ENCODE measurements at places on chromosomes 4 and X.

- DNase-seq, result no peak
Measured at GRCh38 chr4:139858436-139859205, 193.0 kb downstream of the MGST2 start.

DNA sequence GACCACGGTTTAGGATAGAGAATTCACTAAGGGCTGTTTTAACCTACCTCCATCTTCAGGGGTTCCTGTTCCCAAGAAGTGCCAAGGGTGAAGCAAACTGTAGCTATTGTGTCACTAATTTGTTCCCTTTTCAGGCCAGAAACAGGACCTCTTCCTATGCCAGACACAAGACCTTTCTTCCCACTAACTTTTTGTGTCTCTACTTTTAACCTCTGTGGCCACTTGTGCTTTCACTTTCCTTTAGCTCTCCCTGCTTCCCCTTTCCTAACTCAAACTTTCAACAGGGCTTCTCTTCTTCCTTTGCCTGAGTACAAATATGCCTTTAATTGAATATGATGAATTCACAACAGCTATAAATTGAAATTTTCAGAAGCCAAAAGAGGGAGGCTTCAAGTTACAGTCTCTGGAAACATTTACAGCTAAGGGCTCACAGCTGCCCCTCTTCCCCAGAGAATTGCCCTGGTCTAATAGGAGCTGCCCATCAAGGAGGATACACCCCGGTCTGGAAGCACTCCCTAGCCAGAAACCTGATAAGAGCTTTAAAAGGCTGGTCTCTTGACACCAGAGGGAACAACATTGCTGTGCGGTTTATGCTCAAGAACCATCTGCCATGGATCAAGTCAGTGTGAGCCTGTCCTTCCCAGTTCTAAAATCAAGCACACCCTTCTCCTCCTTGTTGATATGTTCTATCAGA lies 61.7 kb upstream of the PLS3 start:
- DNase-seq, result no peak

DNA sequence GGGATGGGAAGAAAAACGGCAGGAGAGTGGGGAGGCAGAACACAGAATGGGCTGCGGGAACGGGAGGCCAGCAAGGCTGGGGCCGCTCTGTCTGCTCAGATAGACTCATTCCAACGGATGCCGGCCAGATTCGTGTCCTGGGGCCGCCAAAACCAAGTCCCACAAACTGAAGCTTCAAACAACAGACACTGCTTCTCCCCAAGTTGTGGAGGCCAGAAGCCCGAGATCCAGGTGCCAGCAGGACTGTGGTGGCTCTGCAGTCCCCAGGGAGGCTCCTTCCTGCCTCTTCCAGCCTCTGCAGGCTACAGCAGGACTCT lies 100.6 kb downstream of the ADRA2C start:
- no peak for DNase-seq

GRCh38 chr4:142700531-142700930 lies 145.6 kb downstream of the INPP4B start:
- peak; percentile 62 for DNase-seq

DNA sequence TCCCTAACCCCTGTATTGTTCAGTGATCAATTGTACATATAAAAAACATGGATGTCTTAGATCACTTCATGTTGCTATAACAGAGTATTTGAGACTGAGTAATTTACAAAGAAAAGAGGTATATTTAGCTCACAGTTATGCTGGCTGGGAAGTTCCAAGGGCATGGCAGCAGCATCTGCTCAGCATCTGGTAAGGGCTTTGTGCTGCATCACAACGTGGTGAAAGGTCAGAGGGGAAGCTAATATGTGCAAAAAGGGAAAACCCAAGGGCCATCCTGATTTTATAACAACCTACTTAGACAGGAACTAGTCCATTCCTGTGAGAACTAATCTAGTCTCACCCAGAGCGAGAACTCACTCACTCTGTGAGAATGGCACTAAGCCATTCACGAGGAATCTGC lies 128.2 kb upstream of the OTUD4 start:
- no peak for DNase-seq

DNA sequence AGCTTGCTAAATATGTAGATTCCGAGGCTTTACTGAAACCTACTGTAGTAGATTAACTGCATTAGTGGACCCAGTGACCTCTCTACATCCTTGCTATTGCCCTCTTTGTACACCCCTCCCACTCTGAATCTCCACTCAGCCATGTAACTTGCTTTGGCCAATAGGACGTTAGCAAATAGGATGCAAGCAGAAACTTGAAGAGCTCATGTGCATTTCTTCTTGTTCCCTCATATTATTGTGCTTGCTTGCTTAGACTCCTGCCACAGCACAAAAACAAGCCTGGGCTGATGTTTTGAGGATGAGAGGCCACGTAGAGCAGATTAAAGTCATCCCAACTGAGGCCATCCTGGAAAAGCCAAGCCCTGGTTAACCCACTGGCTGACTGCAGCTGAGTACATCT lies 147.9 kb downstream of the HS6ST2 start:
- no peak for DNase-seq

GRCh38 chr4:170090352-170091052 lies 746 bp upstream of the AADAT start:
- DNase-seq, result no peak

- DNase-seq, result no peak
Measured at GRCh38 chr4:134471569-134471968, 270.0 kb upstream of the PABPC4L start.

GRCh38 chrX:97524997-97525396 lies 641.3 kb downstream of the RPA4 start:
- no peak for DNase-seq

DNA sequence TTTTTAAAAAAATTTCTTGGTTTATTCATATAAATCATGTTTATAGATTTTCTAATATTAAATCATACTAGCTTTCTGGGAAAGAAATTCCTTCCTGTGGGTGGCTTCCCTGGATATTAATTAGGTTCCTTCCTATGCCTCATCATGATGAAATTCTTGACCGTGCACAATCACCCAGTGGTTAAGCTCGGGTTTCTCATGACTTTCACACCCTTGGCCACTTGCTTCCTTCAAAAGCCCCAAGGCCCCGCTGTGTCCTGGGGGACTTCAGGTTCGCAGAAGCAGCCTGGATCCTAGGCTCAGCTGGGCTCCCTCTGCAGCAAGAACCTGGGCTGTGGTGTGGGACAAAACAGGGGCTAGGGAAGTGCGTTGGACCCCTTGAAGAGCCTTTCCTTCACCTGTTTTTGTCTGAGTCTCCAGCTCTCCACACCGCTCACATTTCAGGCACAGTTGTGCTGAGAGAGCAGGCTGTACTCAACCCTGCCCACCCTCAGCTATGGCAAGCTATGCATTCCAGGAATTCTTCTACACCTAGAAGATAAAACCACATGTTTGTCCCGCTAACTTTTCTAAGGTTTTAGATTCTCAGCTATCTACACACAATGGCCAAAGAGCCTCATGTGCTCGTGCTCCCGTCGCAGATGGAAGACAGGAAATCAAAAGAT lies 48.9 kb upstream of the TMSB15B start:
- DNase-seq, result no peak

GRCh38 chr4:65825116-65825753 lies 154.9 kb upstream of the EPHA5 start:
- no peak for DNase-seq

DNA sequence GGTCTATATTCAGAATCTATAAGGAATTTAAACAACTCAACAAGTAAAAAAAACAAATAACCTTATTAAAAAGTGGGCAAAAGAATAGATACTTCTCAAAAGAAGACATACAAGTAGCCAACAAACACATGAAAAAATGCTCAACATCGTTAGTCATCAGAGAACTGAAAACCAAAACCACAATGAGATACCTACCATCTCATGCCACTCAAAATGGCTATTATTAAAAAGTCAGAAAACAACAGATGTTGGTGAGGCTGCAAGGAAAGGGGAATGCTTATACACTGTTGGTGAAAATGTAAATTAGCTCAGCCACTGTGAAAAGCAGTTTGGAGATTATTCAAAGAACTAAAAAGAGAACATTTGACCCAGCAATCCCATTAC lies 201.6 kb downstream of the QDPR start:
- DNase-seq, result no peak

GRCh38 chr4:10731690-10732089 lies 47.1 kb upstream of the CLNK start:
- DNase-seq, result no peak

- no peak for DNase-seq
Measured at GRCh38 chrX:119694601-119695534, 1.9 kb upstream of the SEPTIN6 start.

All from thymus (tissue), 14 donors.